ENCODE measurements at places on chromosomes 13 and 19.

DNA sequence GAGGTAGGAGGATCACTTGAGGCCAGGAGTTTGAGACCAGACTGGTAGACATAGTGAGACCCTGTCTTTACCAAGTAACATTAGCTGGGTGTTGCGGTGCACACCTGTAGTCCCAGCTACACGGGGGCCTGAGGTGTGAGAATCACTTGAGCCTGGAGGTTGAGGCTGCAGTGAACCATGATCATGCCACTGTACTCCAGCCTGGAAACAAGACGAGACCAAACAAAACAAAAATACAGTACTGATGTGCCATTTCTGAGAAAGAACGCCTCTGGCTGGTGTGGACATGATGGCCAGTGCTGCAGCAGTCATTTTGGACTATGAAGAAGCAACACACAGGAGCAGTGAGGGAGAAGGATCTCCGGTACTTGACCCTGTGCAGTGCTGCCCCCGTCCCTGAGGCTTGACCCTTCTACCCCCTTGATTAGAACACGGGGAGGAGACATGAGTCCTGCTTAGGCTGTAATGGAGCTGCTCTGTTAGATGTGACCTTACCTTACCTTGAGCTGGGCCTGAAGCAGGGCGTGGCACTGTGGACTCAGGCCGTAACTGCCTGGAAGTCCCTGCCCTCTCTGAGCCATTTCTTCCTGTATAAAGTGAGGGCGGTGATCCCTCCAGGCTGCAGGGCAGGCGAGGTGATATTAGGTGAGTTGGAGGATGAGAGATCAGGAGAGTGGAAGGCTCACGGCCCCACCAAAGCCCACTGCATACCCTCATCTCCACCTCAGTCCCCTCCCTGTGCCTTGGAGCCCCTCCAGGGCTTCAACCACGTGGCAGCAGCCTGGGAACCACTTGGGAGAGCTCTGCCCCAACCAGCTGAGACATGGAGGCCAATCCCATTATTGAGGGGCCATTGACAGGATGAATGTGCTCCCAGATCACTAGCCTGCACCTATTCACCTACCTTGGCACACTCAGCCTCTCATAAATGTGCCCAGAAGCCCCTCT, 5.9 kb downstream of the RPL18A start:
- peak; percentile 66 for DNase-seq

- no peak for DNase-seq
Measured at GRCh38 chr13:33262594-33262993, 23.0 kb downstream of the STARD13 start.

- no peak for DNase-seq
Measured at GRCh38 chr19:45115809-45116615, 23.0 kb downstream of the PPP1R37 start.

- peak; percentile 51 for DNase-seq
Measured at GRCh38 chr19:11142528-11143171, 12.9 kb downstream of the SPC24 start.

DNA sequence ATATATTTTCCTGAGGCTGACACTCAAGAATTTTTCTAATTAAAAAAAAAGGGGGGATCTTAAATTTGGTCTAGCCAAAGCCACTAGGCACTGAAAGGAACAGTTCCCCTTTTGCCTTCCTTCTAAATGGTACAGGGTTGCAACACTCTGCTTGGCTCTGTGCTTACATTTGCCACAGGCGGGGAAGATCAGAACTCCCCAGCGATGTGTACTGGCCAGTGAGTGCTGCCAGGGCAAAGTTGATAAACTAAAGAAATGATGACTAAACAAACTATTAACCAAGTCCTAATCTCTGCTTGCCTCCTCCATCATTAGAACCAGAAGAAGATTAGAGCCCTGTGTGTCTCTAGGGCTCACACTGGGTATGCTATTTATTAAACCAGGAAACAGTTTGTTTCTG, 75.3 kb upstream of the SCEL start:
- no peak for DNase-seq

DNA sequence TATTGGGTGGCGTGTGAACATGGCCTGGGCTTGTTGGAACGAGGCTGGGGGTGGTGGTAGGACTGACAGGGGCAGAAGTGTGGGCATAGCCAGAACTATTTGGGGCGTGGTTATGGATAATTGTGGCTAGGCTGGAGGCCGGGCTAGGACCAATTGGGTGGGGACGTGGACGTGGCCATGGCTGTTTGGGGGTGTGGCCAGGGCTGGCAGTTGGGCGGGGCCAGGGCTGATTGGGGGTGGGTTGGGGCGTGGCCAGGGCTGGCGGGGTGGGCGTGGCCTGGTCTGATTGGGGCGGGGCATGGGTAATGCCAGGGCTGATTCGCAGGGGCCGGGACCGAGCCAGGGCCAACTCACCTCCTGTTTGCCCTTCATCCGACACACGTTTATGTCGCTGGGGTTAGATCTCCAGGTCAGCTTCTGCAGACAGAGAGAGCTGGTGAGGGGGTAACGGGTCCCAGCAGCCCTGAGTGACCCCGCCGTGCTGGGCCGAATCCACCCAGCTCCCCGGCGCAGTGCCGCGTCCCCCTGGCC, 2.8 kb downstream of the SEMA6B start:
- DNase-seq: no peak

GRCh38 chr19:3669947-3670795, 30.1 kb downstream of the PIP5K1C start:
- DNase-seq: no peak

DNA sequence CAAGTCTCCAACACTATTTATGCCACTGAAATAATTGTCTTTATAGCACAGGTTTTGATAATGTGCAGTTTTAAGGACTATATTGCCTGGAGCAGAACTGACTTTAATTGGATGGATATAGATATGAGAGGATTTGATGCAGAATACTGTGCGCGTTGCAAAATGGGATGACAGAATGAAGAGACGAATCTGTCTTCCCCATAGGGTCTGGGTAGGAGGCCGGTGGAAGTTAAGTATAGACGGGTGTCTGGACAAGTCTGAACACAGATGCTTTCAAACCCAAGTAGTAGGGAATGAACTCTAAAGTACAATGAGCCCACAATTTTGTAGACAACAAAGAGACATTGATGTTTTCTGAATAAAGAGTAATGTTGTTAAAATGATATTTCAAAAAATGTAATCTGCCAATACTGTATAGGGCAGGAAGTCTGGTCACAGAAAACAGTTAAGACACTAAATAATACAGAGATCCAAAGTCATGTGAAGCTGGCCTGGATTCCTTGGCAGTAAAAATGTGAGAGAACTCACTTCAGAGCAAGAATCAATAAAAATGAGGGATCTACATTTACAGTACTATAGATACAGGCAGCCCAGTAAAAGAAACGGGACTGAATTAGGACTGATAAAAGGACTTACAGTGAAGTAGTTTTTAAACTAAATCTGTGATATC, 125.5 kb downstream of the ENOX1 start:
- DNase-seq: no peak

- peak; percentile 46 for DNase-seq
Measured at GRCh38 chr19:43504426-43505185, at the start of gene PHLDB3. Gene PHLDB3, minus strand, starts transcription at chr19:43504746. Its CDS starts 628 bp downstream, at chr19:43504118.

DNA sequence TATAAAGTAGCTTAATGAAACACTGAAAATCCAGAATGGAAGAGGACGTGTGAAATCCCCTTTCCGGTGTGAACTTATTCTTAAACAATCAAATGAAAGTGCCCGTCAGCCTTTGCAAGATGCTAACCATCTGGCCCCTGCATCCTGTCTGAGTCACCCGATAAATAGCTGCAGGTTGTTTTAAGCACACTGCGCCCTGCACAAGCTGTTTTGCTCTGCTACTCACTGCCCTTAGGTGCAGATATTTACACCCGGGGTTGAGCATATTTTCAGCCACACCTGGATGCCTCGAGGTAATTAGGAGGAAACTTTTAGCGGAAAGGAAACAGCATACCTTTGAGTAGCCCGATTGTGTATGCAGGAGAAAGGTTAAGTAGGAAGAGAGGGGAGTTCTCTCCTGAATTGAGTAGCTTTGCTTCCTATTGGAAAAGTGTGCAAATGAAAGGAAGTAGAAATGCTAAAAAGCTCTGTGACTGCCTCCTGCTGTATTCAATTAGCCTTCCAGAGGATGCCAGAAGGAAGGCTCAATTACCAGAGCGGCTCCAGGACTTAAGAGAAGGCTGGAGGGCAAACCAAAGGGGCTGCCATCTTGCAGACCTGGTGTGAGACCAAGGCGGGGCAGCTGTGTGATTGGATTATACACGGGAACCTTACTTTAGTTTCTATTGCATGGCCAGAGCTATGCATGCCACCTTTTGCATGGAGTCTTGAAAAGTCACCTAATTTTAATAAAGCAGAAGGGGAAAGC, 42.5 kb downstream of the IRS2 start:
- no peak for DNase-seq

DNA sequence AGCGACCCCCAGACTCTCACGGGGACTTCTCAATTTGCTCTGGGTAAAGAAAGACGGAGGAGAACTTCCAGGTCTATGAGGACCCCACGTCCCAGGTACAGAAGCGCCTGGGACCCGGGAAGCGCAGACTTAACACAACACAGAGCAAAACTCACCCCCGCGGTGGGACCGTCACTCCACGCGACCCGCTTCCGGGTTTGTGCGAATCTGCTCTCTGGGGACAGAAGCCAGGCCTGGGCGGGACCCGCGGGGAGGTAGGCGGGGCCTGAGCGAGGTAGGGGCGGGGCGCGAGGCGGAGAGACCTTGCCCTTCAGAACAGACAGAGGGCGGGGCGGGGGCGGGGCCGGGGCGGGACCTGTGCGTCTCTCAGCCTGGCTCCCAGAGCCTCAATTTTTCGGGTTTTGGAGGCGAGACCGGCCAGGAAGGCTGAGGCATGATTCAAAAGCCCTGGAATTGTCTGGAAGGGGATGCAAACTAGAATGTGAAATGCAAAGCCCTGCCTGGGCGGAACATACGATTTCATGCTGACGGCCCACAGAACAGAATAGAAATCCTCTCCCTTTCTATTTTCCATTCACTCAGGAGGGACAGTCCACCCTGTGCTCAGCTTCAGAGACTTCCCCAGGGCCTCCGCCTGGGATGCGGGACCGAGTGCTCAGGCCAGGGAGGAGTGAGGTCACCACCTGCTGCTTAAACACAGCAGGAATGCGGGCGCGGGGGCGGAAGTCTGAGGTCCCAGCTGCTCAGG, 19.3 kb upstream of the ZNF888 start:
- DNase-seq: peak; percentile 63

- DNase-seq: no peak
Measured at GRCh38 chr13:48265217-48265815, 32.3 kb downstream of the ITM2B start.

- no peak for DNase-seq
Measured at GRCh38 chr13:24274452-24275021, 34.8 kb upstream of the C1QTNF9 start.

DNA sequence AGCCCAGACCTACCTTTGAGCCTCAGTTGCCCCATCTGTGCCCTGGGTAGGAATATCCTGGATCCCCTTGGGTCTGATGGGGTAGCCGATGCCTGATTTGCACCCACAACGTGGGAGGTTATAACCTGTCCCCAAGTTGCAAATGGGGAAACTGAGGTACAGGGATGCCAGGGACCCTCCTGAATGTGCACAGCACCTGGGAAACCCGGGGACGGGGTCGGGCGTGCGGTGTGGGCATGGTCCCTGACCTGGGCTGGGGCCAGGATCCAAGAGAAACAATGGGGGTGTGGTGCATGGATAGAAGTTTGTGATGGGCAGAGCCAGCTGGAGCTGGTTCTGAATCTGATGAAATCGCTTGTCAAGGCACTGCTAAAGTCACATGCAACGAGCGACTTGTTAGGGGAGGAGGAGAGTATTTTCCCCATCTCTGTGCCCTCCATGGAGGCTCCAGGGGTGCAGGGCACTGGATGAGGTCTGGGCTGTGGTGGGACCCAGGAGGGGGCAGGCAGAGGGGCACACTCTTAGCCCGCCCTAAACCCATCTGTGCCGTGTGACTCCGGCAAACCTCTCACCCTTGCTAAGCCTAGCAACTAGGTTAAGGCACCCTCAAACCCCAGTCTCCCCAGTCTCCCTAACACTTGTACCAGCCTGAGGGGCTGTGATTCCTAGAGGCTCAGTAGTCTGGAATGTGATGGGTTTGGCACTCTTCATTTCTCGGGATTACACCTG, 749 bp downstream of the GDF15 start:
- DNase-seq: no peak

- DNase-seq: no peak
Measured at GRCh38 chr13:95256091-95256490, 45.2 kb downstream of the ABCC4 start.

- DNase-seq: no peak
Measured at GRCh38 chr13:41655997-41656396, 198.6 kb downstream of the RGCC start.

GRCh38 chr13:78193846-78194245, 275.2 kb upstream of the EDNRB start:
- DNase-seq: no peak

DNA sequence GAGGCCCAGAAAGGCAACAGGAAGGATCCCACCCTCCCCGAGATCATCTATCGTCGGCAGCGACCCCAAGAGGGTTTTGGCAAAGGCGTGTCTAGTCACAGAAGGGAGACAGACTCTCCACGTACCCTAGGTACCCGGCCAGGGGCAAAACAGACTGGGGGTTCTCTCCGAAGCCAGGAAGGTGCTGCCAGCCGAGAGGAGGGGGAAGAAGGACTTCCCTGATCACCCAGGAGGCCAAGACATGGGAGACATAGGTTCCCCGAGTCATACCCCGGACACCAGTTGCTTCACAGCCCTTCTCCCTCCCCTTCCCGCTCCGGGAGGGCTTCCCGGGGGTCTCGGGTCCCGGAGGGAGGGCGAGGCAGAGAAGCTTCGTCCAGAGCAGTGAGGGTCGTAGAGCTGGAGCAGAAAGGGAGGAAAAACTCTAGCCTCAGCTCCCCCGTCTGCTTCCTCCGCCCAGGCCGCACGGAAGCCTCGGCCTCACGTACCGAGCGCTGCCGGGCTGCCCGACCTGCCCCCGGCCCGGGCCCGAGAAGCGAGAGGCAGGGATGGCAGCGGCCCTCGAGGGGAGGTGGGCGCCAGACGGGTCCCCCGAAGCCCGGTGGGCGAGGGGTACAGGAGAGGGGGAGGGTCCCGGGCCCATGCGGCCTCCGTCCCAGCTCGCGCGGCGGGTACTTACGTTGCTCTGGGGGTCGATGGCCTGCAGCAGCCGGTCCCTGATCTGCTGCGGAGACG, 644 bp downstream of the MED26 start:
- DNase-seq: no peak

DNA sequence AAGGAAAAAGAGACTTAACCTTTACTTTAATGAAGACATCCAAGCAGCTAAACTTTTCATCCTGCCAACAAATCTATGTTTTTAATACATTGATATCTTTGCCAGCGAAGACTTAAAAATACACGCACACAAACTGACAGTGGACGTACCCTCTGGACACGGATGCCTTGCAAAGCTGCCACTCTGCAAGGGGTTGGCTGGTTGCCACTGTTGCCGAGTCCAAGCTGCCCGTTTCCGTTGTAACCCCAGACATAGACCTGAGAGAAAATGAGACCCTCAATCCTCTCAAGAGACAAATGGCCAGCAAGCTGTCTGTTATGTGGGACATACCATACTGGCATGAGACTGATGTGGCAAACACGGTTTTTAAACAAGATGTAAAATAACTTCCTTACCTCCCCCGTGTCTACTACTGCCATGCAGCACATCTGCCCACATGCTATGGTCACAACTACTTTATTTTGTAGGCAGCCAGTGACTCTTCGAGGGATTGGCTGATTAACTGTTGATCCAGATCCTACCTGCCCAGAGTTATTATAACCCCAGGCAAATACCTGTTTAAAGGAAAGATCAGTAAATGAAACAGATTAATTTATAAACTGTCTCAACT, 21.2 kb downstream of the RCBTB2 start:
- no peak for DNase-seq

GRCh38 chr13:87147076-87147475, 524.1 kb upstream of the SLITRK5 start:
- DNase-seq: no peak
